Anterior cingulate cortex (tissue), 58 donors: ENCODE measurements at places on chromosomes 4 and X.
A peak's percentile ranks its signal among the peaks of the same experiment; 100 is the strongest.

GRCh38 chr4:17687237-17687857, 72.9 kb downstream of the MED28 start:
- no peak for DNase-seq

GRCh38 chrX:110669572-110669971, 126.0 kb downstream of the CHRDL1 start:
- DNase-seq: no peak

GRCh38 chr4:84691800-84692199, 108.9 kb downstream of the CDS1 start:
- DNase-seq: no peak

GRCh38 chr4:40058121-40058520, 1.5 kb downstream of the N4BP2 start:
- no peak for DNase-seq

GRCh38 chr4:52687696-52688095, 28.6 kb upstream of the USP46 start:
- DNase-seq: no peak

DNA sequence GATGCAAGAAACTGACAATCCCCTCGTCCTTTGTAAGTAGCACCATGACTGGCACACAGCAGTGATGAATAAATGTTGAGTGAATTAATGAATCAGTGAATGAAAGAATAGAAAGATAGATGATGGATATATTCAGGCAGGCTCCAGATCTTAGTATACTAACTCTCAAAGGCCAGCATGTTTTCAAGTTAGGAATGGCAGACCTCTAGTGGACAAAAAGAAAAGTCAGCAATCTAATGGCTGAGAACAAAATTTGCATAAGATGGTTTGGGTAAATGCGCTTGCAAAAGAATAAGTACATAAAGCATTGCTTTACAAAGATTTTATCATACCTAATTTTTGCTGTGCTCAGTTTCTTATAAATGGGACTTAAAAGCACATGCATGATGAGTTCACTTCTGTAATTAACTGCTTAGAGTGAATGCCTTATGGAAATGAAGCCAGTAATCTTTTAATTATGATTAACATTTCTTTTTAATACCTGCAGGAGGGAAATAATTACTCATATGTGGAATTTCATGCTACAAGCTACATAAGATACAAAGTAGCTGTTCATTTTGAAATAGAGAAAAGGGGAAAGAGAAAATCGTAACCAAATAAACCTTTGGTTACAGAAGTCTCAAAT, 126.9 kb upstream of the GPRIN3 start:
- DNase-seq: no peak

GRCh38 chrX:48569958-48570357, 4.3 kb upstream of the RBM3 start:
- no peak for DNase-seq

- DNase-seq: no peak
These were observed 50.8 kb upstream of the GNPDA2 start for GRCh38 chr4:44777115-44777514.

- no peak for DNase-seq
These were observed 187.9 kb downstream of the EPHA5 start for GRCh38 chr4:65482410-65482809.

GRCh38 chr4:2402048-2402842, 16.2 kb downstream of the ZFYVE28 start:
- peak; percentile 27 for DNase-seq

DNA sequence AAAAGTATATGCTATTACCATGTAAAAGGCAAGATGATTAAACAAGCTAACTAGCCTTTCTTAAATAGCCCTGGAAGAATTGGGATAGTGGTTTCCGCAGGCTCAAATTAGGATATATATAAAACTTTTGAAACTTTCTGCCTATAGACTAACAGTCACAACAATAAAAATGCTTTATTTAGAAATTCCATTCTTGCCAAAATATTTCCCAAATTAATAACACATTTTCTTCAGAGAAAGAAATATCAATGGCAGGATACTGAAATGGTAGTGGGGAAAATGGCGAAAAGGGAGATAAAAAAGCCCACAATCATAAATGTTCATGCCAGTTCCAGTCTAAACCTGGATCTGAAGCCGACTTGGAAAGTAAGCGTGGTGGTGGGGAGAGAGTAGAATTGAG, 56.0 kb downstream of the MAD2L1 start:
- no peak for DNase-seq

- no peak for DNase-seq
These were observed 72.3 kb downstream of the SLC9A6 start for GRCh38 chrX:136057567-136057966.

DNA sequence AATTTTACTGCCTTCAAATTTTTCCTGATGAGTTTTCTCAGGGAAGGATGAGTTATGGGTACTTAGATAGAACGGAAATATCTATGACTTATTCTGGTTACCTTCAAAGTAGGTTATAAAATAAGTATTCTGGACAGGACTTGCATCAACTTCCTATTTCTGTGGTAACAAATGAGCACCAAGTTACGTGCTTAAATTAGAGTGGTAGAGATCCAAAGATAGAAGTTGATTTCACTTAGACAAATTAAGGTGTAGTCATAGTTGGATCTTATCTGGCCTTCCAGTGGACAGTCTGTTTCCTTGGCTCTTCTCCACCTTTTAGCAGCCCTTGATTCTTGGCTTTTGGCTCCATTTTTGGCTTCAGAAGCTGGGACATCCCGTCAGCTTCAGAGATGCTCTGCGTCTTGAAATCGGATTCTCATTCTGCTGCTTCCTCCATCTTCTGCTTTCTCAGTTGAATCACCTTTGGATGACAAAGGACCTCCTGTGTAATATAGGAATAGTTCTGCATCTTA, 109.9 kb downstream of the ZNF518B start:
- no peak for DNase-seq

DNA sequence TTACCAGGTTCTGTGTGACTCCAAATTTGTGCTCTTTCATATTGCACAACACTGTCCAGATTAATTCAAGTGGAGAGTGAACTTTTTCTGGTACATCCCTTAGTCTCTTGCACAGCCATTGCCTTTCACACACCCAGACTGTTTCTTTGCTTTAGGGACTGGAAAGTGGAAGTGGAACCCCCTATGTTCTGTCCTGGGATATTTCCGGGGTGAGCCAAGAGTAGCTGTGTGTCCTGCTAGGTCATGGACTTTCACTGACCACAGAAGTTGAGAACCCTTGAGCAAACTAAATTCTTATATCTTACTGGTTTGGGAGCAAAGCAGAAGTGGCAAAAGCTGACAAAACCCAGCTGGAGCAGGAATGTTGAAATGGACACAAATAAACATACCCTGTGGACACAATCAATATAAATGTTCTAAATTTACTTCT, 10.3 kb upstream of the VSIG4 start:
- no peak for DNase-seq
